Neural progenitor cell (in vitro differentiated cells): ENCODE measurements at places on chromosomes 3 and 15. TPM values are rescaled to one million over a fixed set of nuclear protein-coding genes. Genes with fewer than 3 reads are reported as not detected.

GRCh38 chr3:16884748-16885592 lies at the start of gene PLCL2:
PLCL2 (plus strand) TSS chr3:16884955; CDS start chr3:16885040, 85 bp downstream.
- no peaks in the 10 kb centered on the region for H3K27me3 ChIP-seq
- peak within 1 kb of the TSS; percentile 88 for H3K4me3 ChIP-seq
- DNase-seq: peak; percentile 76
- H3K4me1 ChIP-seq: peaks cover 34% of the 10 kb centered on the region
- H3K27ac ChIP-seq: no peak within 1 kb of the TSS
- no peaks in the 10 kb centered on the region for H3K36me3 ChIP-seq

GRCh38 chr15:69415381-69415780 lies 1.2 kb downstream of the KIF23 start:
- peak overlapping the region; percentile 75 for H3K4me3 ChIP-seq
- no peaks in the 10 kb centered on the region for H3K27me3 ChIP-seq
- H3K36me3 ChIP-seq: peaks cover 23% of the 10 kb centered on the region
- H3K4me1 ChIP-seq: peaks cover 8% of the 10 kb centered on the region
- DNase-seq: no peak
- H3K27ac ChIP-seq: no peak overlapping the region

DNA sequence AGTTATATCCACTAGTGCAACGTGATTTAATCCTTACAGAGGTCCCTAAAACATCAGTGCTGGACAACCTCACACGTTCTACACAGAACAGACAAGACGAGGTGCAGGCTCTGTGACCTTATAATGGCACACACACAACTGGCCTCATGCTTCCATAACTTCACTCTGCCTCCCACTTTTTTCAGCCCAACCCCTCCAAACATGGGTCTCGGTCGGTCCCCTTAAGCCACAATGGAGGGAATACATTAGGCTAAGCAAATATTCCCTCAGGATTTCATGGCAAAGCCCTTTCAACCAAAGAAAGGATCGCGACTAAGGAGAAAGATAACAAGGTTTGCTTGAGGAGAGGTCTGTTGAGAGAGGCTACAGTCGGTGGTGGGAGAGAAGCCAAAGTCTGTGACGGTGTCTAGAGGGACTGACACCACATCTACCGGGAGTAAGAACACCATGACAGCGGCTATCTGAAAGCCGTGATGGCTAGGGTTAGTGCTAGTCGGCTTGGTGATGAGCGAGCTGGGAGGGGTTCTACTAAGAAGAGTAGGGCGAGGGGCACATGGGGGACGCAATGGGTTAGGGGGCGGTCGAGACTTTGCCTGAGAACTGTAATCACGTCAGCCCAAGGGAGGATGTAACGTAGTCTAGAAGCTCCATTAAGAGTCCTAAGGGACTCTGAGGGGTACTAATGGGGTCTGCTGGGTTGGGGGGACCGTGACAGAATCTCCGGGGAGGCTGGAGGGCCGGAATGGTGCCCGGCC lies 1.0 kb downstream of the MYO9A start:
- peak; percentile 63 for DNase-seq
- H3K27ac ChIP-seq: no peak overlapping the region
- no peaks in the 10 kb centered on the region for H3K27me3 ChIP-seq

DNA sequence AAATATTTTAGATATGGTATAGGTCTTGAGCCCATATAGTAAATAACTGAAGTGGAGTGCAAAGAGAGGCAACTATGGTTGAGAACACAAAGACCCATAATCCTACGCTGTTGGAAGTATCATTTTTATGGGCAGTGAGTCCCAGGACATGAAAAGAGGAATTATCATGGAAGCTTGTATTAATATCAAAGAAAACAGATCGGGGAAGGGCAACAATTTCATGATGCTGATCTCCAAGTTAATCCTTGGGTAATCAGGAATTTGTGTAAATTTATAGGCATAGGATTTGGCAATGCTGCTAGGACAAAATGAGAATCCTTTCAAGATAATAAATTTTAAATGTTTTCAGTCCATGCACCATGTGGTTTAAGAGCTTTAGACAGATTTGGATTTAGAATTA lies 40.2 kb upstream of the PYDC2 start:
- no peak overlapping the region for H3K4me3 ChIP-seq
- no peak overlapping the region for H3K27ac ChIP-seq
- H3K4me1 ChIP-seq: no peaks in the 10 kb centered on the region

- no peak for DNase-seq
- no peaks in the 10 kb centered on the region for H3K4me1 ChIP-seq
- H3K27ac ChIP-seq: no peak overlapping the region
- no peaks in the 10 kb centered on the region for H3K27me3 ChIP-seq
- no peak overlapping the region for H3K4me3 ChIP-seq
- no peaks in the 10 kb centered on the region for H3K36me3 ChIP-seq
Observed at GRCh38 chr3:131174752-131175151, 148.1 kb downstream of the NEK11 start.

Gene TM4SF1
- not detected in 2 replicates for total RNA-seq

Gene NMD3
- 41.4 and 41.9 TPM in 2 replicates for total RNA-seq
